Activated CD4-positive, alpha-beta T cell treated with anti-CD3 and anti-CD28 coated beads, Interleukin-2, amount 50 U/mL, for 48 hours (primary cell): ENCODE measurements at places on chromosomes 3 and 15.

DNA sequence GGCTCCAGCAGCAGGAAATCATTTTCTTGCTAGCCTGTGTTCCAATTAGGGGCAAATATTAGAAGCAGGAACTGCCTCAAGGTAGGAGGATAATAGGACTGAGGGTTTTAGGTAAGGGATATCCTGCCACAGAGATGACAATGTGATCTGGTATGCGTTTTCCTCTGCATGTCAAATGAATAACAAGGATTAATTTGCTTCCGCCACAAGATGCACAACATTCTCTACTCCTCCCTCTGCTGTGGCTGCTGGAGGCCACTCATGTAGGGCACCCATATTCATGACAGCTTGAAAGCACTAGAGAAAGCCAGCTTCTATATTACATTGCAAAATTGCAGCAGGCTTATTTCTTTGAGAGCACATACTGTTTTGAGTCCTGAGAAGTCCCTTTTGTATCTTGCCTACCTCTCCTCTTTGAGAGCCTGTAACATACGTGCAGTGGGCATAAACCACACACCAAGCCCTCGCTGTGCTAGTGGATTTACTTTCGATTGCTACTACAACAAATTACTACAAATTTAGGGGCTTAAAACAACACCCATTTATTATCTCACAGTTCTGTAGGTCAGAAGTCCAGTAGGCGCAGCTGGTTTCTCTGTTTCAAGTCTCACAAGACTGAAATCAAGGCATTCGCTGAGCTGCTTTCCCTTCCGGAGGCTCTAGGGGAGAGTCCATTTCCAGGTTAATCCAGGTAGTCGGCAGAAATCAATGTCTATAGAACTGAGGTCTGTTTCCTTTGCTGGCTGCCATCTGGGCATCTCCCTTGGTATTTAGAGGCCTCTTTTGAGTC lies 5.9 kb upstream of the CD47 start:
- DNase-seq: no peak

DNA sequence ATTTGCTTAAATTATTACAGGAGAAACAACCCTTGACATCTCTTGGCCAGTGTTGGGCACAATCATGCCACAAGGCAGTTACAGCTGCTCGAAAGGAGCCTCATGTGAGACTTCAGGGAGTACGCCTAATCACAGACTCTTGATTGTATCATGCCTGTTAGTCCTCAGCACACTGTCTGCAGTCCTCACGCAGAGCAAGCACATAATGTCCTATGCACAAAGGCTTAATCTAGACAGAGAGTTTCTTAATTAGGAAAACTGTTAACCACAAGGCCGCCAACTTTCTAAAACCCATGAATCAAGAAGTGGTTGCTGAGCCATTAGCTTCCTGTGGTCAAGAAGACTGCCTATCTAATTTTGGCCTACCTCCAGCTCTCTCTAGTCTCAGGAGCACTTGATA lies 172.0 kb downstream of the UNC13C start:
- no peak for DNase-seq

GRCh38 chr15:20645956-20646355 lies 104.4 kb upstream of the GOLGA6L6 start:
- no peak for DNase-seq

- DNase-seq: no peak
These were observed 11.7 kb downstream of the DLG1 start for GRCh38 chr3:197286678-197287077.

DNA sequence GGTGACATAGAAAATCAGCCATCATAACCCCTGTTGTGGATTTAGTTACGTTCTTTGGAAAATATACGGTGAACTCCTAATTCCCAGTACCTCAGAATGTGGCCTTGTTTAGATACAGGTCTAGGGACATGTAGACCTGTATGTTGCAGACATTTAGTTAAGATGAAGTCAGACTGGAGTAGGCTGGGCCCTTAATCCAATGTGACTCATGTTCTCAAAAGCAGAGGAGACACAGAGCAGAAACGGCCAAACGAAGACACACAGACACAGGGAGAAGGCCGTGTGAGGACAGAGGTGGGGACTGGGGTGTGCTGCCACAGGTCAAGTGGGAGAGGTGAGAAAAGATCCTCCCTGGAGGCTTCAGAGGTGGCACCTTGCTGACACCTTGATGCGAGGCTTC lies 119.0 kb upstream of the PROK2 start:
- DNase-seq: no peak

DNA sequence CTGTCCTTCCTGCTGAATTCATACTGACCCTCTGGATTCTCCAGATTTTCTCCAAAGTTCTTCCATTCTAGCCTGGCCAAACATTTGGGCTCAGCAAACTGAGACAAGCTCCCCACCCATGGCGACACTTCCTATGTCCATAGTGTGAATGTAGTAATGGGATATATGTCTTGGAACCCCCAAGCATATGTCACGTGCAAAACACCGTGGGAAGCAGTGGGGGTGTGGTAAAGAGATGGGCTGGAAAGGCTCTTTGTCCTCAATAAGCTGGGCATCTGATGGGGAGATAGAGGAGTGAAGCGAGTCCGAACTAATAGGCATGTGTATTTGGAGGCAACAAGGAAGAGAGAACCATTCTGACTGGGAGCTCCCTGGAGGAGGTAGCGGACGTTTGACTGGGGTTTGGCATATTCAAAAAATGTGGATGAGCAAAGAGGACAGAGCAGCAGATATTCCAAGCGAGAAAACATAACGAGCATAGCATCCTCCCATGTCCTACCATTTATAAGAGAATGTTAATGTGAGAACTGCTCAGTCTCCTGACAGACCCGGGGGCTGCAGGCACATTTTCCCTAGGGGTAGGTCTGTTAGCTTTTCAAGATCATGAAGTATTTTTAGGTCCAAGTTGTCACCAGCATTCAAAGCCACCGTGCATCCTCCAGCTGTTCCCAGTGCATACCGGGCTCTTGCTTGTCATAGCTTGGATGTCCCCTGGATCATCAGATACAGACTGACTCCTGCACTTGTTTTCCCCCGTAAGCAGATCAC lies 25.6 kb downstream of the TPM1 start:
- no peak for DNase-seq

GRCh38 chr3:2334921-2335320 lies 236.3 kb downstream of the CNTN4 start:
- DNase-seq: no peak

GRCh38 chr15:45645026-45645980 lies 10.5 kb downstream of the SQOR start:
- peak; percentile 28 for DNase-seq

DNA sequence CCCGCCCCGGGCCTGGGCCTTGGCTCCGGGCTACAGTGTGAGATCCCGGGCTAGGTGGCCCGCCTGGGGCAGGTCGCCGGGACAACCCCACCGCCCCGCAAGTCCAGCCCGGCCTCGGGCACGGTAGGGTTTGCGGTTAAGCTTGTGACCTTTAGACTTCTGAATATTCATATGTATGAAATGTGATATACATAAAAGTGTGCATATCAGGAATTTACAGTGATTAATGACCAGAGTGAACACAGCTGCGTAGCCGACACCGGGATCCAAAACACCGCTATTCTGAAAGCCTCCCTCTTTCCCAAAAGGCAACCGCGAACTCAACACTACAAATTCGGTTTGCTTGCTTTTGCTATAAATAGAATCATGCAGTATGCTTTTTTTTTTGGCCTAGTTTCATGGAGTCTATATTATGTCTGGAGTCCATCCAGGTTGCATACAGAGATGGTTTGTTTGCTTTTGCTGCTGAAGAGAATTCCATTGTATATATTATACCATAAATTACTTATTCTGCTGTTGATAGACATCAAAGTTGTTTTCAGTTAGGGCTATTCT lies 636 bp upstream of the SNRPA1 start:
- no peak for DNase-seq

- DNase-seq: peak; percentile 14
These were observed 127.2 kb upstream of the DPH6 start for GRCh38 chr15:35673093-35673684.

GRCh38 chr3:137121704-137122314 lies 164.0 kb downstream of the IL20RB start:
- DNase-seq: peak; percentile 14

DNA sequence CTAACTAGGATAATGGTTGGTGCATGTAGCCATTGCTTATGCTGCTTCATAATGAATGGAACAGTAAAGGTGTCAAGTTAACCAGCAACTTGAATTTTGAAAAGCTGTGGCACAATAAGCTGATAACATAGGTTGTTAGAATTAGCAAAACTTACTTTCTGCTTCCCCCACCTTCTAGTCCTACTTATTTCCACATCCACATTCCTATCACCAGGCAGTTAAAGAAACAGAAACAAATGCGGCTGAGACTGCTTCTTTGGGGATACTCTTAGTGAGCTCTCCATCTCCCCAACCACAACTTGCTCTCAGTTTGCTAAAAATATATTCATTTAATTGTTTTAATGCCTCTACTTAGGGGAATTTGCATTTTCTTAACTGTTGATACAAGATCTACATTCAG lies 215.1 kb downstream of the TIGIT start:
- DNase-seq: no peak

- no peak for DNase-seq
These were observed 45.1 kb upstream of the CP start for GRCh38 chr3:149266736-149267135.

- DNase-seq: no peak
These were observed 388.0 kb downstream of the ZBTB20 start for GRCh38 chr3:114758831-114759699.

GRCh38 chr15:55197362-55197705 lies 593 bp upstream of the RSL24D1 start:
- no peak for DNase-seq

- no peak for DNase-seq
These were observed 156.3 kb downstream of the WNT5A start for GRCh38 chr3:55330756-55331155.

DNA sequence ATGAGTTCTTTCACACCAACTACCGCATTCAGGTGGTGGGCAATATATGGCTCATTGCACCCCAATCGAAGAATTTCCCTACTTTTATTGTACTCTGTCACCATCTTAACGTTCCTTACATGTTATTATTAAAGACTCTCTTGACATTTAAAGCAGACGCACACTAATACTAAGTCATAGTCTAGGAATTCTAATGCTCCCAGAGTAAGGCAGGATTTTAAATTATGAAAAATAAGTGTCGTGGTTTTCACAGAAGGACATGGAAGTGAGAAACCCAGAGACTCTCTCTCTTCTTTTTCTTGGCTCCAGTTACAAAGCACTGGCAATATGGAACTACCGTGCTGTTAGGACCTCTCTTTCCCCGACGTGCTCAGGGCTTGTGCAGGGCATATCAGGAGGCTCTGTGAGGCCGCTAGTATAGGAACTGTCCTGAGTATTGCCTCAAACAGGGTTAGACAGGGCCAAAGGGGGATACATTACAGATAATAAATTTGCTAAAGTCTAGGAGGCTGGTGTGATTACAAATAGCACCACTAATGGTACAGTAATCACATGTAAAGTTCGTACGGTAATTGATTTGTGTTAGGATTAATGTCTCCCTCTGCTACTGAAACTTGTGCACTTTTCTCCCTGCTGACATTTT lies 590.8 kb downstream of the FOXP1 start:
- no peak for DNase-seq

DNA sequence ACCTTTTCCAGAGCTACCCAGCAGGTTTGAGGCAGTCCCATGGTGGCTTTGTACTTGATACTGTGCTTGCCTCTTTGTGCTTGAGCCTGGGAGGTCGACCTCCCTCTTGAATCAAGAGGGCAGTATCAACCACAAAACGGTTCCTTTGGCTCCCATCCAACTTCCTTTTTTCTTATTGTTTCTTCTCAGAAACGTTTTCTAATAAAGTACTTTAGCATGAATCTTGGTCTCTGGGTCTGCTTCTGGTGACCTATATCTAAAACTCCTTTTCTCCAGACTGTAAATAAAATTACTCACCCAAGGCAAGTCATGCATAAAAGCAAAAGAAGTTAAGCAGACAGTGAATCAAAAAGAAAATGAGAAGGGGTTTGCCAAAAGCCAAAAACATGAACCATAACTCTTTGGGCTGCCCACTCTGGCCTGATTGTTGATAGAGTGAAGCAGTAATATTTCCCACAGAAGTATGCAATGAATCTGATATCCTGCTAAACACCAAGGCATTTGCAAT lies 112.2 kb upstream of the SLC4A7 start:
- DNase-seq: peak; percentile 27

DNA sequence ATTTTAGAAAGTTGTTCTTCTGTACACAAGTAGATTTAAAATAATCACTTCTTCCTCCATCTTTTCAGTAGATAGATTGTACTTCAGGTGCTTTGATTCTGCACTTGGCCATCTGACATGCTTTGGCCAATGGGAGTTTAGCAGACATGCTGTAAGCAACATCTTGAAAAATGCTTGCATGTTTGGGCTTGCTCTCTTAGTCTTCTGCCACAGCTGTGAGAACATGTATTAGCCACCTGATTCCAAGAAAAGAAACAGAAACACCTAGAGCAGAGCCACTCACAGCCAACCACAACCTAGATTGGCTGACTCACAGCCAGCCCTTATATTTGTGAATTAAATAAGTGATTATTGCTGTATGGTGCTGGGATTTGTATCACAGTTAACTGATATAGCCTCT lies 70.2 kb upstream of the GADL1 start:
- no peak for DNase-seq

DNA sequence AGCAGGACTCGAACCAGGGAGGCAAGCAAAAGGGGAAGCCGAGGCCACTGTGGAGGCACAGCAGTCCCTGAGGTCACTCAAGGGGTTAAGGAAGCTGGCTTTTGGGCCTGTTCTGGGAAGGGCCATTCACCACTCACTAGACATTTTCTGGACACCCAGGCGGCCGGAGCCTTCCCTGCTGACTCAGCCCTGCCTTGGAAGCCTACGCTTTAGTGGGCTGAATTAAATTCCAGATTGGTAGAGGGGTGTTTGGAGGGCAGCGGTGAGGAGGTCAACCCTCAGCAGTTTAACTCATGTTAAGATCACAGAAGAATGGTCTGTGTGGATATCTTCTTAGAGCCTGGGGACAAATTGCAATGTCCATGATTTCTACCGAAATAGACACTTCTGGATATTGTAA lies 152.8 kb downstream of the GABRG3 start:
- DNase-seq: no peak

GRCh38 chr3:51955893-51956770 lies 951 bp downstream of the GPR62 start:
- peak; percentile 55 for DNase-seq

DNA sequence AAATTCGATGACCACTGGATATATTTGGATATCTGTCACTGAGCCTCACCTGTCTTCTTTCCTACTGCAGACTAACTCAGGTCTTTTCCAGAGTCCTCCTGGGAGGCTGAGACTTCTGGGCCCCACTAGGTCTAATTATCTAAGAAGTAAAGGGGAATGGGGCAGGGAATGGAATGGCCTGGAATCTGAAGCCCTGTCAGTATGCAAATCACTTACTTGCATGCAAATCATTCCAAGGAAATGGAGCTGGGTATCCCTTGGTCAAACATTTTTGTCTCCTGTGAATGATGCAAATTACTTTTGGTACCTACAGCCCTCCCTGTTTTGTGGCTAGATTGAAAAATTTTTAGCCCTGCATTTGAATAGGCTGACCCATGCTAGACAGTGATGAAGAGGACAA lies 5.3 kb upstream of the SPSB4 start:
- DNase-seq: no peak

- no peak for DNase-seq
These were observed 285.4 kb downstream of the CNTN3 start for GRCh38 chr3:74329096-74329495.
